A549 treated with CORT108297 at 1 μM for 4 hours (cell line): ENCODE measurements at places on chromosomes 5 and 9. TPM values are rescaled to one million over a fixed set of nuclear protein-coding genes. Genes with fewer than 3 reads are reported as not detected.

The SLC36A3 gene
- not detected in 5 replicates for total RNA-seq

The PLAC8L1 gene
- 0.16 to 0.47 TPM (median 0.24 TPM) in 4 of 5 replicates, not detected in the other for total RNA-seq

The FBXL7 gene
- 1.2 to 1.5 TPM (median 1.5 TPM) in 5 replicates for total RNA-seq

The SPAAR gene
- 0.07 TPM in 1 of 5 replicates, not detected in the others for total RNA-seq

The MYMK gene
- total RNA-seq = not detected in 5 replicates

The SOHLH1 gene
- not detected in 5 replicates for total RNA-seq

The TMEM171 gene
- 4.8 to 7.5 TPM (median 6.2 TPM) in 5 replicates for total RNA-seq

The CER1 gene
- total RNA-seq = not detected in 5 replicates

The IFNB1 gene
- total RNA-seq = 0.15 TPM in 1 of 5 replicates, not detected in the others

The PCDHGA6 gene
- total RNA-seq = 0.13 to 0.27 TPM (median 0.22 TPM) in 5 replicates

The NOXA1 gene
- total RNA-seq = 0.78 to 2.3 TPM (median 2.0 TPM) in 5 replicates

The ISOC1 gene
- total RNA-seq = 16.7 to 21.5 TPM (median 17.4 TPM) in 5 replicates

The TBC1D2 gene
- total RNA-seq = 8.2 to 12.4 TPM (median 9.7 TPM) in 5 replicates

The PCDHB7 gene
- total RNA-seq = 0.03 TPM in 1 of 5 replicates, not detected in the others
